ENCODE measurements at places on chromosomes 13 and 19.

DNA sequence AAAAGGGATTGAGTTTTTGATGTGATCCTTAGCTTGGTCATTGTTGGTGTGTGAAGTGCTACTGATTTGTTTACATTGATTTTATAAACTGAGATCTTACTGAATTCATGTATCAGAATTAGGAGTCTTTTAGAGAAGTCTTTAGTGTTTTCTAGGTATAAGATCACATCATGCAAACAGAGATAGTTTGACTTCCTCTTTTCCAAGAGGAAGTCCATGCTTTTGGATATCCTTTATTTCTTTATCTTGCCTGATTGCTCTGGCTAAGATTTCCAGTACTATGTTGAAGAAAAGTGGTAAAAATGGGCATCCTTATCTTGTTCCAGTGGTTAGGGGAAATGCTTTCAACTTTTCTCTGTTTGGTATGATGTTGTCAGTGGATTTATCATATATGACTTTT is 561.2 kb upstream of the SLITRK1 start:
- DNase-seq: no peak

DNA sequence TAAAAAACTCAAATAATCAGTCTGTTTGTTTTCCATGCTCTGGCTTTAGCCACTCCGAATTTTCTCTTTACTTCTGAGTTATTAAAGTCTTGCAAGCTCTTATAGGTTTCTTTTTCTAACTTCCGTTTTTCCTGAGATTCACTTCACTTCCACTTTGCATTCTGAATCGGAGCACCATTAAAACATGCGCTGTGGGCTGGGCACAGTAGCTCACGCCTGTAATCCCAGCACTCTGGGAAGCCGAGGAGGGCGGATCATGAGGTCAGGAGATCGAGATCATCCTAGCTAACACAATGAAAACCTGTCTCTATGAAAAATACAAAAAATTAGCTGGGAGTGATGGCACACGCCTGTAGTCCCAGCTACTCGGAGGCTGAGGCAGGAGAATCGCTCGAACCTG is 357.9 kb downstream of the SLITRK6 start:
- DNase-seq: no peak

GRCh38 chr13:44817131-44817671 is 172.1 kb downstream of the NUFIP1 start:
- DNase-seq: no peak

- DNase-seq: peak; percentile 81
These were observed 254.2 kb downstream of the ITGBL1 start for GRCh38 chr13:101706651-101707050.

- DNase-seq: no peak
These were observed 181.6 kb downstream of the KLF12 start for GRCh38 chr13:73952648-73953047.

GRCh38 chr13:88729605-88730004 is 1058.4 kb downstream of the SLITRK5 start:
- DNase-seq: no peak

- DNase-seq: no peak
These were observed 55.0 kb downstream of the GPR12 start for GRCh38 chr13:26705536-26705935.

- DNase-seq: no peak
These were observed 20.6 kb downstream of the CRTC1 start for GRCh38 chr19:18704054-18704453.

DNA sequence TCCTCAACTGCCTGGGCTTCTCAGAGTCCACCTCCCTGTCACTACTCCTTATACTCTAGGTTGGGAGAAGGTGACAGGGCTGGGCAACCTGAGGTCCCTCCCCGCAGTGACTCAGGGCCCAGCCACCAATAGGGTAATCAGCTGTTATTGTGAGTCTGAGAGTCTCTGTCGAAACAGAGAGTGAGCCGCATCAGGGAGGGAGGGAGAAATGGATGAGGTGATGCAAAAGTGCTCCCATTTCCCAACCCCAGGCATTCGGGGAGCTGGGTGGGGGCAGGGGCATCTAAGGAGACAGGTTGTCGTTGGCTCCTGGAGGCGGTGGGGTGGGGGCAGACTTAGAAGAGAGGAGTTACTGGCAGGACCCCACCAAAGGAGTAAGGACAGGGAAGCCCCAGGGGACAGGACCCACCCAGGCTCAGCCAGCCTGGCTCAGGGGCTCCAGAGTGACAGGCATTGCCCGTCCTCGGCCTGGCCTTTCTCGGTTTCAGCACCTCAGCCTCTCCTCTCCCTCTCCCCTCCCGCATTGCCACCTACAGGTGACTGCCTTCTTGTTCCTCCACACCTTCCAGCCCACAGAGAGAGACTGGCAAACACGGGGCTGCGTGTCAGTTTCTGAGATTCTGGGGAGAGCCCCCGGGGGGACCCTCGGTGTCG is at the start of gene DMKN:
DMKN (minus strand) TSS at position 22 of the 654 bp plus-strand sequence. CDS start 174 bp downstream, outside the sequence.
- no peak for DNase-seq

- no peak for DNase-seq
These were observed 9.3 kb downstream of the NHLRC3 start for GRCh38 chr13:39047560-39047959.

- no peak for DNase-seq
These were observed 6.4 kb downstream of the ZNF350 start for GRCh38 chr19:51980116-51980736.

GRCh38 chr19:50046649-50047503 is 21.1 kb downstream of the ZNF473 start:
- DNase-seq: no peak

GRCh38 chr13:112066624-112067004 is 335 bp upstream of the SOX1 start:
- no peak for DNase-seq

DNA sequence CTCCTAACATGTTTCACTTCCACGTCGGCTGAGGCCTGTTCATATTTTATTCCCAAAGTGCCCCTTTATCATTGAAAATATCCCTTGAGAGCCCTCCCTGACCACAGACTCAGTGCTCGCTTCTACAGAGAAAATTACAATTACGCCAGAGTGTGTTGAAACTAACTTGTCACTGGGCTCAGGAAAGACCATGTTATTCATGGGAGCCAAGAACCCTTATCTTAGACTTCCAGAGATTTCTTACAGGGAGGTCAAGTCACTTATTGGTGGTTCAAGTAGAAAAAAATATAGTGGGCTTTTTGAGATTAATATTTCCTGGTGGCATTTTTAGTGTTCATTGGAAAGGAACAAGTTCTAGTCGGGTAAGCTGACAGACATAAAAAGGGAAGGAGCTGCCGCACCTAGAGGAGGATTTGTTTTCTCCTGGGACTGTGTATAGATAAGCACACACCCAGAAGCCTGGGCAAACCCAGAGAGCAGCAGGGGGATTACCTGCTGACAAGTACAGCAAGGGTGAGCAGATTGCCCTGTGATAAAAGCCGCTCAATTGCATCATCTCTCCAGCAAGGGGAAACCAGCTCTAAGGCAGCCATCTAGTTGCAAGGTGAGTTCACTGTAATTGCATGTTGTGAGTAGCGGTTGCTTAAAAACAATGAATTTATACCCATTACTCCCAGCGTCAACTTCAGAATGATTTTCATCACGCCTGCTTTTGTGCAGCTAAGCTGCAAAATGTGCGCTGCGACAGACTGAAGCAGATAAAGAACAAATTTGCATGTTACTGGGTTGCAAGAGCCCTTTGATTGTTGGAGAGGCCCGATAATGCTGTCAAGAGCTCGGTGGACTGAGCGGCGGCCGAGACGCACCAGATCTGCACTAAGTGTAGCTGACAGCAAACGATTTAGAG is 46.2 kb downstream of the DCT start:
- no peak for DNase-seq

GRCh38 chr13:50225193-50226155 is 210.2 kb downstream of the KCNRG start:
- DNase-seq: no peak

- DNase-seq: no peak
These were observed 1358.1 kb downstream of the EFNB2 start for GRCh38 chr13:105177265-105177900.

- DNase-seq: no peak
These were observed 1.3 kb downstream of the BICRA start for GRCh38 chr19:47609906-47610894.

DNA sequence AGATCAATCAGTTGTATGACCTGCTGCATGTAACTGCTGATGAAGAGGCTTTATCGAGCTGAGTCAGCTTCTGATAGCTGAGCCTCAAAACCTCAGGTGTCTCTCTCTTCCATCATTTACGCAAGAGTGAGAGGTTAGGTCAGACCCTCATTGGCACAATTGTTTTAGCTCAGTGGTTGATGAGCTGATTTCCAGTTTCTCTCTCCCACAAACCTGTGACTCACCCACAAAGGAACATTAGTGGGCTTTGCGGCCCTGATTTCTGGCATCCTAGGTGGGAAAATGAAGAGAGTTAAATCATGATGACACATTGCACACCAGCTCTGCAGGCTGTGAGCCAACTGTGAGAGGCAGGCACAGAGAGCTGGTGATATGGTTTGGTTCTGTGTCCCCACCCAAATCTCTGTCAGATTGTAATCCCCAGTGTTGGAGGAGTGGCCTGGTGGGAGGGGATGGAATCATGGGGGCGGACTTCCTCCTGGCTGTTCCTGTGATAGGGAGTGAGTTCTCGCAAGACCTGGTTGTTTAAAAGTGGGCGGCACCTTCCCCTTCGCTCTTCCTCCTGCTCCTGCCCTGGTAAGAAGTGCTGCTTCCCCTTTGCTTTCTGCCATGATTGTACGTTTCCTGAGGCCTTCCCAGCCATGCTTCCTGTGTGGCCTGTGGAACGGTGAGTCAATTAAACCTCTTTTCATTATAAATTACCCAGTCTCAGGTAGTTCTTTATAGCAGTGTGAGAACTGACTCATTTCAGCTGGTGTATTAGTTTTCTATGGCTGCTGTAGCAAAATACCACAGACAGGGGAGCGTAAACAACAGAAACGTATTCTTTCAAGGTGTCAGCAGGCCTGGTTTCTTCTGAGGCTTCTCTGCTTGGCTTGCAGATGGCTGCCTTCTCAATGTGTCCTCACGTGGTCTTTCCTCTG is 33.5 kb upstream of the TMTC4 start:
- no peak for DNase-seq

- no peak for DNase-seq
These were observed 4.6 kb downstream of the MEDAG start for GRCh38 chr13:30910676-30911075.

GRCh38 chr19:43624933-43625332 is 5.5 kb upstream of the ZNF428 start:
- no peak for DNase-seq

GRCh38 chr13:61685682-61686012 is 270.0 kb upstream of the PCDH20 start:
- DNase-seq: no peak

DNA sequence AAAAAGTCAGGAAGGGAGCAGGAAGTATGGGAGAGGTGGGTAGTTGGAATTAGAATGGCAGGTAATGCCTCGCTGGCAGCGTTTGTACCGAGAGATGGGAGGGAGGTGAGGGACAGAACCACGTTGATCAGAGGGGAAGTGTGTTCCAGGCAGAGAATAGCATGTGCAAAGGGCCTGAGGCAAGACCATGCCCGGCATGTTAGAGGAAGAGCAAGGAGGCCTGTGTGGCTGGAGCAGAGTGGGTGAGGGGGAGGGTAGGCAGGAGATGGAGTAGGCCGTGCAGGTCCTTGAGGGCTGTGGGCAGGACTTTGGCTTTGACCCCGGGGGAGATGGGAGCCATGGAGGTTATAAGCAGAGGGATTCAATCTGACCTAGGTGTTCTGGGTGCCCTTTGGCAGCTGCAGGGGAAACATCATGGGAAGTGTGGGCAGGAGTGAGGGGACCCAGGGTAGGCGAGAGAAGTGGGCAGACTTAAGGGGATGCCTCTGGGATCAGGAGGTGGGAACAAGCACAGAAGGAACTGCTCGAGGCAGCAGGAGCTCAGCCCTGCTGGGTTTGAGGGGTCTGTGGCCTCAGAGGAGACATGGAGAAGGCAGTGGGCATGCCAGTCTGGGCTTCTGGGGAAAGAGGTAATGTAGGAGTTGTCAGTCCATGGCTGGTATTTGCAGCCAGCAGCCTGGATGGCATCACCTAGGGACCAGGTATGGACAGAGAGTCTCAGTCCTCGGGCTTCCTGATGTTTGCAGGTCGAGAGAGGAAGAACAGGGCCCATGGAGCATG is 48.8 kb downstream of the CD320 start:
- DNase-seq: no peak

DNA sequence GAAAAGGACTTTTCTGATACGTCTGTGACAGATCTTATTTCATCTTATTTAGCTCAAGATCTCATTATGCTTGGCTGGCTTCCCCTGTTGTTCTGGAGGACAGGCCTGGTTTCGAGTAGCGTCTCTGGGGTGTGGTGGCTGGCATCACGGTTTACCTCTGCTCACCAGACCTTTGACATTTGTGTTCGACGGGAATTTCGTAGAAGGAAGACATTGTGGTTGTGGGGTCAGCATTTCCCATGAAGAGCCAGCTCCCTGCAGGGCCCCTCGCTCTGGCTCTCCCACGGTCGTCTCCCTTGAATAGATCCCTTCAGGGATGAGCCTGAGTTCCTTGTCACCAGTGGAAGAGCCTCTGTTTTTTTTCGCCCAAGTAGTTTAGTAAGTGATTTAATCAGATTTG is 78.6 kb upstream of the TEX29 start:
- DNase-seq: no peak

DNA sequence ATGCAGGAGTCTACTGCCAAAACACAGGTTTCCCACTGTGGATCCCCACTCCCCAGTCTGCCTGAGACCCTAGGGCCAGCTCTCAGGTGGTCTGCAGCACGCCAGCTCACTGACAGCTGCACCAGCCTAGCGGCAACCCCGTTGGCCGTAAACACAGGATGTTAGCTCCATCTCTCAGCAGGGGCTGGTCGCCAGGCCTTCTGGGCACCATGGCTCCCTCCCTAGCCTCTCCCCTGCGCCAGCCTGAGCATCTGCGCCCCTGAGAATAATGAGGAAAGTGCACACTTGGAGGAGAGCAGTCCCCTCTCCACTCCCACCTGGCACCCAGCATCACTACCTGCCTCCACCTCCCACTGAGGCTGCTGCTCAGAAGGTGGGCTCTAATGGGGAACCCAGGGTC is 20.8 kb upstream of the EPHX3 start:
- DNase-seq: no peak

- no peak for DNase-seq
These were observed 419.7 kb downstream of the KLF12 start for GRCh38 chr13:73714522-73714921.

- DNase-seq: no peak
These were observed at the start of gene RNF17 for GRCh38 chr13:24763596-24764275. Gene RNF17, plus strand, starts transcription at chr13:24764169. Its CDS starts 35 bp downstream, at chr13:24764204.

GRCh38 chr13:21849323-21849722 is 178.4 kb downstream of the FGF9 start:
- no peak for DNase-seq

DNA sequence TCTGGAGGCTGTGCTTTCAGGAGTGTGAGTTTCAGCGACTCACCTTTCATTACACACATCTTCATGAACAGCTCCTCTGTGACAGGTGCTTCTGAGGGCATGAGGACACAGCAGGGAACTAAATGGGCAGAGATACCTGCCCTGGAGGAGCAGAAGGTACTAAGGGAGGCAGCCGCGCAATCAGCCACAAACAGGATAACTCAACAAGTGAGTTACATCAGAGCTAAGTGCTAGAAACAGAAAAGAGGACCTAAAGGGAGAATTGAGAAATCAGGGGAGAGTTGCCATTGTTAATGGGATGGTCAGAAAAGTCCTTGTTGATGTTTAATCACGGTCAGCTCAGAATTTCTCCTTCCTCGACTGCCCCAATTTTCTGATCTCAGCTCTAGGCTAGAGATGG is 42.5 kb downstream of the SYDE1 start:
- no peak for DNase-seq
